Activated B cell treated with CpG ODN at 0.5 μM for 24 hours (primary cell): ENCODE measurements at places on chromosomes 7 and 10. TPM values are rescaled to one million over a fixed set of nuclear protein-coding genes. Genes with fewer than 3 reads are reported as not detected.

- no peak for DNase-seq
These were observed 50.1 kb downstream of the TNS3 start for GRCh38 chr7:47531584-47532492.

DNA sequence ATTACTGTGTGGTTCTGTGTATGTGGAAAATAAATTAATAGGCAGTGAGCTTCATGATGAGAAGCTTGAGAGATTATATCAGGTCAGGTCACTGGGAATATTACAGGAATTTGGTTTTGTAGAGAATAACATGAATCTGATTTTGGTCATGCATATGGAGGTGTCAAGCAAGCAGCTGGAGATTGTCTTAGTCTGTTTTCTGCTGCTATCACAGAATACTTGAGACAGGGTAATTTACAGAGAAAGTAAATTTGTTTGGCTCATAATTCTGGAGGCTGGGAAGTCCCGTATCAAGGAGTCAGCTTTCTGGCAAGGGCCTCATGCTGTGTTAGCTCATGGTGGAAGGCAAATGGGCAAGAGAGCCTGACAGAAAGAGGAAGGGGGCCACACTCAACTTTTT is 120.7 kb upstream of the FAM3C start:
- no peak for DNase-seq

DNA sequence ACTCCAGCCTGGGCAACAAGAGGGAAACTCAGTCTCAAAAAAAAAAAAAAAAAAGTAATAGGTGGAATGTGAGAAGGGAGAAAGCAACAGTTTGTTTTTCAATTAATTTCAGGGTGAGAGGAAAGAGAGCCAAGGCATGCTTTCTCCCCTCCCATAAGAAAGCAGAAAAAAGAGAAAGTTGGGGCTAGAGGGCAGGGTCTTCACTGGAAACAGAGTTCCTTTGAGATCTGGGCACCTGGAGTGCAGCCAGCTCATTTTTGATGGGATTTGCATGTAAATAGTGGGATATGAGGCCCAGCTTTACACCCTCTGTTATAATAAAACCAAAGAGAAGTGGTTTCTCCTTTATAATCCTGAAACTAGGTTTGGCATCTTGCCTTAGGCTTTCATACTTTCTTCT is 13.8 kb upstream of the STOX1 start:
- DNase-seq: no peak

Gene SEMA3A
- total RNA-seq: not detected in 2 replicates

Gene HOXA10
- 0.24 TPM in 1 of 2 replicates, not detected in the other for total RNA-seq
